ENCODE measurements at places on chromosomes 12 and 14. TPM values are rescaled to one million over a fixed set of nuclear protein-coding genes. Genes with fewer than 3 reads are reported as not detected.

TTC7B gene
- 68.8 TPM for total RNA-seq

CPNE6 gene
- 1.5 TPM for total RNA-seq

GRIP1 gene
- total RNA-seq = 31.1 TPM

ZNF140 gene
- total RNA-seq = 26.9 TPM

PRPH gene
- total RNA-seq = 1.7 TPM

GPR84 gene
- 0.34 TPM for total RNA-seq

Data from ureter (tissue), 1 donor.